ENCODE measurements at places on chromosomes 1 and 21.
A peak's percentile ranks its signal among the peaks of the same experiment; 100 is the strongest.

DNA sequence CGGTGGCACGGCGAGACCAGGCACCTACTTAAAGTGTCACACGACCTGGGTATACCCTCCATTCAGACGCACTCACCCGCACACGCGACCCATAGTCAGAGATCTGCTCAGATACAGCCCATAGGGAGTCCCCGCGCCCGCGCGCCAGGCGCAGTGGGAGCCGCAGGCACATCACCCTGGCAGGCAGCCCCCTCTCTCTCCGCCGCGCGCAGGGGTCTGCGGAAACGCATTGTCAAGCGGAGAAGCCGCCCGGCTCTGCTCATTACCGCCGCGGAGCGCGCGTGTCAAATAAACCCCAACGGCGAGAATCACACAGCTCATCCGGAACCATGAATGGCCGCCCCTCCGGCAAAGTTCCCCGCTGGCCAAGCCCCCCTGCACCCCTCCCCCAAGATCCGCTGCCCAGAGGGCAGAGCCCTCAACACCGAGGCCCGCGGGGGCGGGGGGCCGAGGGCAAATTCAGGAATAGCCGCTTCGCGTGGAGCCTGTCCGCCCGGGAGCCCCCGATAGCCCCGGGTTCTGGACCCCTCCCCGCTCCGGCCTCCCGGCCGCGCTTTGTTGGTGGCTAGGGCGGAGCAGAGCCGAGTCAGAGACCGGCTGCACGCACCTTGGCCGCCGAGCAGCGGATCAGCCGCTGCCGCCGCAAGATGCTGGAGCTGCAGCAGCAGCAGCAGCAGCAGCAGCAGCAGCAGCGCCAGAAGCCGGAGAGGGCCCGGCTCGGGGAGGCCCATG lies 522 bp downstream of the LRP8 start:
- DNase-seq = peak; percentile 23

- no peak for DNase-seq
Measured at GRCh38 chr1:147379889-147380288, 137.4 kb downstream of the CHD1L start.

DNA sequence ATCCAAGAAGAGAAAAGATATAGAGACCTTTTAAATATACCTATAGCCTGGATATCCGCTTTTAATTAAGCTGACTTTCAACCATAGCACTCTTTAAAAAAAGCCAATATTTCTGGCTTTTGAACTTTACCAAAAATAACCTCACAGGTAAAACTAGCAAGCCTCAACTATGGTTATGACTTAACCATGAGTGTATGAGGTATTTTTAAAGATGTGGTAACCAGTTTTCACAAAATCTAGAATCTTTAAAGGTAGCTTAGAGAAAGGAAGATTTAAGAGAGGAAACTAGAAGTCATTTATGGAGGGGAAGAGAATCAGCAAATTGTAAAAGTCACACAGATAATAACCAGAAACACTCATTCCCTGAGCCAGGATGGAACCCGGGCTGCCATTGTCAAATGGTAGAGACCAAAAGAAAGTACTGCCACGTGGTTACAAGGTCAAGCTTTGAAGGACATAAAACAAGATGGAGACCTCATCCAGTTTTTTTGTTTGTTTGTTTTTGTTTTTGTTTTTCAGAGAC lies 288.4 kb upstream of the RGS18 start:
- DNase-seq = no peak

- no peak for DNase-seq
Measured at GRCh38 chr1:2988256-2988655, 33.0 kb upstream of the ACTRT2 start.

- no peak for DNase-seq
Measured at GRCh38 chr1:242535986-242536385, 11.5 kb upstream of the PLD5 start.

GRCh38 chr1:26784023-26784871 lies 3.5 kb upstream of the PIGV start:
- no peak for DNase-seq

DNA sequence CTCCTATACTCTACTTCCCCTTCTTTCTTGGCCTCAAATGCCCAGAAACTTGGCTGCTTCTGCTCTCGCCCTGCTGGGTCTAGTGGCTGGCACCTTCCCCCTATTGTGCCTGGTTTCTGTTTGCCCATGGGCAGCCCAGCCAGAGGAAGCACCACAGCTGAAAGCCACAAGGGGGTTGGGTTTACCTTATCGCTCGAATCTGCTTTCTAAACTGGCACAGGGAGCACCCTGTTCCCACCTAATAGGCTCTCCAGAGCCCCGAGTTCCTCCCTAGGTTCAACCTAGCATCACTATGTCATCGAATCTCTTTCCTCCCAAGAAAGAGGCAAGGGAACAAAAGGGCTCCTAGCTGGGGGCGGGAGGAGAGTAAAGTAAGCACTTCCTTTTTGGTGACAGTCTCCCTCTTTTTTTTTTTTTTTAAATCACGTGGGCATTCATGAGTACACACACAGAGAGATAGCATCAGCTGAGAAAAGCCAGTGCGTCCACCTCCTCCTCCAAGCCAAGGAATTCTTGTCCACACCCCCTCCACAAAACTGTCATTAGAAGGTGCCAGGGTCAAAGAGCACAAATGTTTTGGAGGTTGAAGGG lies 72.8 kb downstream of the PLEKHA6 start:
- no peak for DNase-seq

- no peak for DNase-seq
Measured at GRCh38 chr21:34668803-34669148, at the start of gene CLIC6. CLIC6 (plus strand) TSS chr21:34668994; CDS start chr21:34669389, 395 bp downstream.

GRCh38 chr1:108831225-108831624 lies 25.7 kb downstream of the AKNAD1 start:
- no peak for DNase-seq

- peak; percentile 72 for DNase-seq
Measured at GRCh38 chr1:25608488-25609178, 8.0 kb upstream of the MAN1C1 start.

GRCh38 chr1:221078260-221078965 lies 199.2 kb downstream of the HLX start:
- DNase-seq = no peak

- no peak for DNase-seq
Measured at GRCh38 chr1:5389101-5389885, 602.9 kb downstream of the NPHP4 start.

DNA sequence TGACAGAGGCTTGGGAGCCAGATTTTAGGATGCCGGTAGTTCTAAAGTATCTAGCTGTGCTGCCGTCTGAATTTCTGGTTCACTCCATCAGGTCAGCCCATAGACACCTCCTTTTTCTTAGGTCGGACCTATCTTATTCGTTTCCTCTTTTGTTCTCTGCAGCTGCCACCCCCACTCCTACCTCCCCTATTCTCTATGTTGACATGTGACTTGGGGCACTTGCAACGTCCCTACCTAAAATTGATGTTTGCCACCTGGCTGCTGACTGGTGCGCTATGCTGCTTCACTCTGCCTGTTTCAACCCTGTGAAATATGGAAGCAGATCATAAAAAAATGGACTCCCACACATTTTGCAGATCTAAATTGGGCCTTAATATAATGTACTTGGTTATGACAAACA lies 55.3 kb downstream of the PBX1 start:
- DNase-seq = no peak

- no peak for DNase-seq
Measured at GRCh38 chr1:8625981-8626898, 191.2 kb downstream of the RERE start.

GRCh38 chr1:56265216-56265615 lies 314.1 kb downstream of the PLPP3 start:
- DNase-seq = no peak

DNA sequence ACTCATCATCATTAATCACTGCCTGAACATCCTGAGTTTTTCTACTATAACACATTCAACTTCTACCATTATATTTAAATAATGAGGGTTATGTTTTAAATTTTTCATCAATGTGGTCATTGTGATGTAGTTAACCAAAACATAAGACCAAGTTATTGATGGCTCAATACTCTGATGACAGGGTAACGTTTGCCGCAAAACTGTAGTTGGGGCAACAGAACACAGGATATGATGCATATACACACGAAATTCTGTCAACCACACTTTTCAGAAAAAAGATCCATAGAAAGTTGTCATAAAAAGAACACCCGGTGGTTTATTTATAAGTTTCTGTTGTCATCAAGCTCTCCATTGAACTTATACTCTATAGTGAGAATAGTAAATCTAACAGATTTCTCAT lies 121.7 kb upstream of the COL11A1 start:
- DNase-seq = no peak

DNA sequence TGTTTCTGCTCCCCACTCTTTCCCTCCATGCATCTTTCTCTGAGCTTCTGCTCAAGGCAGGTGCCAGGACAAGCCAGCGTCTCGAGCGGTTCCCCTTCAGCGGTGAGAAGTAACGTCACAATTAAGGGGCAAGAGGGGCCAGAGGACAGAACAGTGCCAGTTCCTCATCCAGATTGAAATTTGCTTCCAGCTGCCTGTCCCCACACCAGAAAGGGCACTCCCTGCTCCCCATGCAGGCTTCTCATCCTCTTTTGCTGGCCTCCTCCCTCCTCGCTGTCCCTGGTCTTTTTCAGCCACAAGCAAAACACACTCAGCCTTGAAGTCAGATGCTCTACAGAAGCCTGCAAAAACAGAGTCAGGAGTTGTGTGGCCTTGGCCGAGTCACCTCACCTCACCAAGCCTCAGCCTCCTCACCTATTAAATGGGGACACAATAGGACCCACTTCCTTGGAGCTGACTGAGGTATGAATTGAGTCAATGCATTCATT lies 35.0 kb upstream of the ECE1 start:
- DNase-seq = no peak

GRCh38 chr1:150760013-150760412 lies 5.6 kb downstream of the CTSS start:
- DNase-seq = no peak

- DNase-seq = no peak
Measured at GRCh38 chr21:34881421-34881820, 167.7 kb downstream of the RUNX1 start.

- DNase-seq = peak; percentile 58
Measured at GRCh38 chr1:182629499-182630096, 25.4 kb upstream of the RGS16 start.

DNA sequence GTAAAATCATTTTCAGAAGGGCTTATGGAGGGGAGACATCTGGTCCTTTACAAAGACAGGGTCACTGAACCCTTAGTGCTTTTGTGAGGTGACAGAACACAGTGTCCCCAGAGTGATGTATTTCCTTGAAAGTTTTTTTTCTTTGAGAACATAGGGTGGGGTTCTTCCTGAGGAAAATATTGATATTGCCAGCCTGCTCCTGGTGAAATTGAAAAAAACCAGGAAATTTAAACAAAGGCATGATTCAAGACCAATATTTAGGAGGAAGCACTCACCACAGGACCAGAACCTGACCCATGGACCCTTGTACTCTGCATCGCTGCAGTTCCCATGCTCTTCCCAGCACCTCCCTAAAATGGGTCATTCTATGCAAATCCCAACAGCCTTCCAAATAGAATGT lies 63.7 kb downstream of the ST6GALNAC3 start:
- no peak for DNase-seq

DNA sequence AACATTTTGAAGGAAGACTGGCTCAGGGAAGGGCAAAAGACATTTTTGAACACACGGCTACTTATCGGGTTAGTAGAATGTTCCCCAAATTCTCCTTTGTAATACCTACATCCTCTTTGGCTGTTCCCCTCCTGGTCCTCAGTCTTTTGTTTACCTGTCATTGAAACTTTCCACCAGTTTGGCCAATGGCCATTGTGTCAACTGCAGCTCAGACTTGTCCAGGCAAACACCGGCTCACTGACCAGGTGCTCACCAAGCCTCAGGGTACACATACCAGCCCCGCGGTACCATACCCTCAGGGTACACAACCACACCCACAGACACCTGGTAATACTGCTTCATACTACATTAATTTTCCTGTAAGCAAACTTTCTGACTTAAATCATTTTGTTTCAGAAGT lies 84.8 kb upstream of the ZNF648 start:
- no peak for DNase-seq

DNA sequence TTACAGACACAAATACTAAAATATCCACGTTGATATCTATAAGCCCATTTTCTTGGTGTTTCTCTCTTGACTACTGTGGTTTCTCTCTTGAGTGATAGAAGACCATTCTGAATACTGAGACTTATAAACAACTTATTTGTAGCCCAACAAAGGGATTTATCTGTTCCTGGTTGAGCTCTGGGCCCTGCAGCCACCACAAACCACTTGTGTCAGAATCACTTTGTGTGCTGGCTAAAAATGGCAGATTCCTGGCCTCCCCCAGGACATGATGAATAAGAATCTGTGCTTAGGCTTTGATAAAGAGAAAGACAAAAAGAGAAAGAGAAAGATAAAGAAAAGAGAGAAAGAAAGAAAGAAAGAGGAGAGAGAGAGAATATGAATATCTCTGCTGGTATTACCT lies 18.9 kb upstream of the MCOLN2 start:
- no peak for DNase-seq

All from stimulated activated CD4-positive, alpha-beta T cell treated with anti-CD3 and anti-CD28 coated beads, Interleukin-12 subunit alpha, Interleukin-12 subunit beta, amount 100 ng/mL, for 24 hours (primary cell).